ENCODE measurements at places on chromosomes 5 and 9.

DNA sequence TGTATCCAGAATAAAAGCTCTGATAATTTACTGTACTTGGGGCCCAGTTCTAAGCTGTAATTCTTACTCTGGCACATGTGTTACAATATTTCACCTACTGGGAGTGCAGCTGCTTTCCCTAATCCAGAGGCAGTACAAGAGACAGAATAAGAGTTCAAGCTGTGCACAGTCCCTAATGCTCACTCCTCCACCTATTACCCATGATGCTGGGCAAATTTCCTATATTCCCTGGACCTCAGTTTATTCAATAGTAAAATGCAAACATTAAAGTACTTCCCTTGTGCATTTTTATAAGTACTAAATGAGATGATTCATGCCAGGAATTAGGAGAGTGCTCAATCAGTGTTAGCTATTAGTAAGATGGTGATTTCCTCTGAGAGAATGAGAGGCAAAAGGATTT lies 28.0 kb upstream of the TAF11L2 start:
- no peak for DNase-seq

DNA sequence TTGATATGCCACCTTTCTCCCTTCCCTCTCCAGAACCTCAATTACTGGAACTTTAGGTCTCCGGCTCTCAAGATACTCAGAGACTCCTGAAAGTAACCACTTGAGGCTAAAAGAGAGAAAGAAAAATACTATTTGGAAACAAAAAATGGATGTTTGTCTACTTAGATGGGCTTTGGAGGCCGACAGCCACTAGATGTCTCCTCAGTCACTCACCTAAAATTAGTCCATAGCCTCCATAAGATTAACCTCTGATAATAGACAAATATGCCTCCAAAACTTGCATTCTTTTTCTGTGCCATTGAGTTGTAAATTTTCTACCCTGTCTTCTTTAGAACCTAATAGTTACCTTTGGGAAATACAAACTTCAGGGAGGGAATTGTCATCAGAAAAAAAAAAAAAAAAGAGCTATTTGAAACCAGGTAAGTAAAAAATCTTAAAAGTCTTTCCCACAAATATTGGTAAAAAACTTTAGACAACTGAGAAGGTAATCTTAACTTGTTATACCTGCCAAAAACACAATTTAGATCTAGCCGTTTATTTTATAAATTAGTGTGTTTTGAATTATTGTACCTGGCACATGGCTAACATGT lies 11.2 kb upstream of the PCDH1 start:
- DNase-seq: no peak

DNA sequence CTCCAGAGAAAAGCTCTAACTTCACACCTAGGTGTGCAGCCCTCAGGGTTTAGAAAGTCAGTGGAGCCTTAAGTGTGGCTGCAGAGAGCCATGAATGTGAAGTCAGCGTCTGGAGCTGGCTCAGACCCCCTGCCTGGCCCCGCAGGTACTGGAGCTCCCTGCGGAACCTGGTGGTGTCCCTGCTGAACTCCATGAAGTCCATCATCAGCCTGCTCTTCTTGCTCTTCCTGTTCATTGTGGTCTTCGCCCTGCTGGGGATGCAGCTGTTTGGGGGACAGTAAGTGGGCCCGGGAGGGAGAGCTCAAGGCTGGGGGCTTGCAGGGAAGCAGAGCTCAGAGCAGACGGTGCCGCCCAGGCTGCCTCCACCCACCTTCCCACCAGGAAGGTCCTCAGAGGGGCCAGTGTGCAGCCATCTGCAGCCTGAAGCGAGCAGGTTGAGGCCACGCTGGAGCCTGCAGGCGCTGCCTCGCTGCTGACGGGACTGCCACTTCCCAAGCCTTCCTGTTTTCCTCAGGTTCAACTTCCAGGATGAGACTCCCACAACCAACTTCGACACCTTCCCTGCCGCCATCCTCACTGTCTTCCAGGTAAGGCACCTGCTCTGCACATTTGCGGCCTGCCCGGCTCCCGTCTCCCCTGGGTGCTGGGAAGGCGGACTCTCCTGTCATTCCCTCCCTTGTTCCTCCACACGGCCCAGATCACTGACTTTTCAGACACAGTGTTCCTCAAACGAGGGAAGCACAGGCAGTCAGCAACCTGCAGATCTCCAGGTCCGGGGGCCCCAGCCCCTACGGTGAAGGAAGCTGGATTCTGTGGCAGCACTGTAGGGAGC lies 108.9 kb downstream of the CACNA1B start:
- DNase-seq: no peak

DNA sequence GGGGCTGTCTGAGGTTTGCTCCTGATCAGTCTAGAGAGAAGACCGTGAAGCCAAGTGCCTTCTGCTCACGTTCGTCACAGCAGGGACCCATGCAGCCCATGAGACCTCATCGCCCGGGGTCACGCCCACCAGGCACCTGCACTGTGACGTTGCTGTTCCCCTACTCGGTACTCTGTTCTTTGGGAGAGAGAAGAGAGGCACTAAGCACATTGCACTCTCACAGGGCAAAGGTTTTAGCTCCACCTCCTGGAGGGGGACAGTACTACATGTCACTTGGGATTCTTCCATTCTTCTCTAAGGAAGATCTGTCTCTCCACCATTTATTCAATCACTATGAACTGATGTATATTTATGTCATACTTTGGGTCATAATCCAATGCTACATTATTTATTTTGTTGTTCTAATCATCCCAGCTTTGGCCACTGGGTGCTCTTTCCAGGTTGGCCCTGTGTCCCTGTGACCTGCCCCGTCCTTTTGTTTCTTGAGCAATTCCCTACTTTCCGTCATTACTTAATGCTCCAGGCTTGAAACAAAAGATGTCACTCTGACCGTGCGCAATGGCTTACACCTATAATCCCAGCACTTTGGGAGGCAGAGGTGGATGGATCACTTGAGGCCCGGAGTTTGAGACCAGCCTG lies 31.4 kb upstream of the BRD3 start:
- DNase-seq: peak; percentile 59

GRCh38 chr5:133820507-133820906 lies 147.9 kb downstream of the C5orf15 start:
- no peak for DNase-seq

GRCh38 chr5:83731638-83732037 lies 11.0 kb upstream of the HAPLN1 start:
- no peak for DNase-seq

- no peak for DNase-seq
Measured at GRCh38 chr9:129437626-129438323, 183.1 kb downstream of the C9orf50 start.

GRCh38 chr9:6243746-6244145 lies 28.1 kb downstream of the IL33 start:
- peak; percentile 13 for DNase-seq

- no peak for DNase-seq
Measured at GRCh38 chr9:97517331-97518089, 16.0 kb downstream of the TMOD1 start.

- DNase-seq: peak; percentile 5
Measured at GRCh38 chr9:21443849-21444625, 3.8 kb downstream of the IFNA1 start.

- DNase-seq: peak; percentile 78
Measured at GRCh38 chr5:57676222-57677098, 193.8 kb upstream of the ACTBL2 start.

- peak; percentile 64 for DNase-seq
Measured at GRCh38 chr9:125594223-125594610, 112.8 kb downstream of the MAPKAP1 start.

DNA sequence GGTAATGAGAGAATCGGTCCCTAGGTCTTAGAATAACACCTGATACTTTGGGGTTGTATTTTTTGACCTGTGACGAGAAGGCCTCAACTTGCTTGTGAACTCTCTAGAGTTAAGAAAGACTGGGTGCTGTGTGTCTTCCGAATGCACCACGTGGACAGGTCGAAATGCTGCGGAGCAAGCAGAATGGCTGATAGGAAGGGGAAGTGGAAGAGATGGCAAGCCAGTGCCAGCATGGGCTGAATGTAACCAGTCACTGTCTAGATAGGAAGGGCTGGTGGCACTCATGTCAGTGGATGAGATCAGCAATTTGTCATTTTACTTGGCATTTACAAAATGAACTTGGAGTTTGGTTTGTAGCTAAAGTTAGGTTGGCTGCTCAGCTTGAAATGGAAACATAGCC lies 5.6 kb downstream of the OTULINL start:
- DNase-seq: no peak
